ENCODE measurements at places on chromosomes 7 and 10.
A peak's percentile ranks its signal among the peaks of the same experiment; 100 is the strongest.

- no peak for DNase-seq
These were observed 825.3 kb upstream of the MBL2 start for GRCh38 chr10:53597835-53598251.

DNA sequence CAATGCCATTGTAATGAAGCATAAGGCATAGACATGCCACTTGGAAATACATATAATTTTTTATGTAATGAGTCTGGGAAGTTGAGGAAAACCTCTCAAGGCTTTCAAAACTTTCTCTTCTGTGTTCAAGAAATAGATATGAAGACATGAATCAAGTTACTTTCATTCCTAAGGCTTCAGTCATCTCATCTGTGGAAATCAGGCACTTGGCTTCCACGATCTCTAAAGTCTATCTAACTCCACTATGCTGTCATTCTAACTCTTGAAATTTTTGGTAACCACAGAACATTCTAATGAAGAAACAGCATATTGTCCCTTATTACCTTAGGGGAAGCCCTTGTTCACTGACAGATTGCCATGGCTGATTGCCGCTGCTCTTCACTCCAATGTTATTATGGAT, 242.6 kb downstream of the CNTNAP2 start:
- DNase-seq: no peak

DNA sequence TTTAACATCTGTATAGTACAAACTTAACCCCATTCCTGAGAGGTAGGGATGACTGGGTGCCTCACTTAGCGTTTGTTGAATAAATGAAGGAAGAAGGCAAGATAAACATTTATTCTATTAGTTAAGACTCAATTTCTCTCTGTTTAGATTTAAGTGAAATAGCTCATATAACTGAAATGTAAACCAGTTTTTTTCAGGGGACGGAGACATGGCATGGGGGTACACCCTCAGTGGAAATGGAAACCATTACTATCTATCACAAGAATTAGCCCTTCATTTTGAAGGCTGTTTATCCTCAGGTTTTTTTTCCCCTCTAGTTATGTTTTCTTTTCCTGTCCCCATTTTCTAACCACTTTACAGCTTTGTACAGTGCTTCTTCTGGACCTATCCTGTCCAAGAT, 35.6 kb upstream of the PDLIM1 start:
- DNase-seq: no peak

GRCh38 chr7:29243910-29244655, 49.5 kb downstream of the CHN2 start:
- no peak for DNase-seq

DNA sequence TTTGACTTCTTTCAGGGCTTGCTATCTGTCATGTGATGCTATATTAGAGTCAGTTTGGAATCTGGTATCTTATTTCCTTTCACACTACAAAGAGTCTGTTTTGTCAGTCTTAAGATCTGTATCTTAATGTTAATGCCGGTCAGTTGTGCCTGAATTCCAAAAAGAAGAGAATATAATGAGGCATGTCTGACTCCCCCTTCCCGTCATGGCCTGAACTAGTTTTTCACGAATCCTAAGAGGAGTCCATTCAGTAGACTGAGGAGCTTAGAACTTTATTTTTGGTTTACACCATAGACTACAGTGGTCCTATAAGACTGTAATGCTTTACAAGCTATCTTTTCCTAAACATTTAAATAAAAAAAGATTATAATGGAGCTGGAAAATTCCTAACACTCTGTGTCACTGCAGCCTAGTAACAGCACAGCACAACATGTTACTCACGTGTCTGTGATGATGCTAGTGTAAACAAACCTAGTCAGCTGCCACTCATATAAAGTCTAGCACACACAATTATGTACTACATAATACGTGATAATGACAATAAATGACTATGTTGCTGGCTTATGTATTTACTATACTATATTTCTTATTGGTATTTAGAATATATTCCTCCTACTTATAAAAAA, 50.6 kb downstream of the VPS41 start:
- DNase-seq: no peak

- no peak for DNase-seq
These were observed 265.2 kb downstream of the PHTF2 start for GRCh38 chr7:78063758-78064157.

GRCh38 chr10:34228066-34228465, 587.0 kb downstream of the PARD3 start:
- no peak for DNase-seq

DNA sequence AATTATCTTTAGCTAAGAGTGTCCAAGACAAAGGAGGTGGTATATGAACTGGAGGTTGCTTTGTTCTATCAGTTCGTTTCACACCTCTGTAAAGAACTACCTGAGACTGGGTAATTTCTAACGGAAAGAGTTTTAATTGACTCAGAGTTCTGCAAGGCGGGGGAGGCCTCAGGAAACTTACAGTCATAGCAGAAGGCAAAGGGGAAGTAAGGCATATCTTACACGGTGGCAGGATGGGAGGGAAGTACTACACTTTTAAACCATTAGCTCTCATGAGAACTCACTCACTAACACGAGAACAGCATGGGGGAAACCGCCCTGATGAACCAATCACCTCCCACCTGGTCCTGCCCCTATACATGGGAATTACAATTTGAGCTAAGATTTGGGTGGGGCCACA, 1202.3 kb upstream of the LRRTM3 start:
- DNase-seq: no peak

DNA sequence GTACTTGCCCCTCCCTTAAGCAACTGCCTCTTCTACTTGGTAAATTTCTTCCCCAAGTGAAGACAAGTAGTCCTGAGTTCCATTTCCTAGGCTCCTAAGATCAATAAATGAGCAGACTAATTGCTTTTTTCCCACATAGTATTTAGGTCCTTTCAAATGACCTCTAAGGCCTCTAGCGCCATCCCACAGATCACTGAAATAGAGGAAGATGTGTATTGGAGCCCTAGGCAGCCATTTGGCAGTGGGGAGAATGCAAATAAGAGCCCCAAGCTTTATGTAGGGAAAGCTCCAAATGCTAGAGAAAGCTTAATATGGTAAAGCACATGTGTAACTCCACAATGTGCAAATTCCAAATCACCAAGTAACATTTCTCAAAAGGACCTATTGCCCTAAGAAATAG, 316.5 kb upstream of the PHF14 start:
- no peak for DNase-seq

DNA sequence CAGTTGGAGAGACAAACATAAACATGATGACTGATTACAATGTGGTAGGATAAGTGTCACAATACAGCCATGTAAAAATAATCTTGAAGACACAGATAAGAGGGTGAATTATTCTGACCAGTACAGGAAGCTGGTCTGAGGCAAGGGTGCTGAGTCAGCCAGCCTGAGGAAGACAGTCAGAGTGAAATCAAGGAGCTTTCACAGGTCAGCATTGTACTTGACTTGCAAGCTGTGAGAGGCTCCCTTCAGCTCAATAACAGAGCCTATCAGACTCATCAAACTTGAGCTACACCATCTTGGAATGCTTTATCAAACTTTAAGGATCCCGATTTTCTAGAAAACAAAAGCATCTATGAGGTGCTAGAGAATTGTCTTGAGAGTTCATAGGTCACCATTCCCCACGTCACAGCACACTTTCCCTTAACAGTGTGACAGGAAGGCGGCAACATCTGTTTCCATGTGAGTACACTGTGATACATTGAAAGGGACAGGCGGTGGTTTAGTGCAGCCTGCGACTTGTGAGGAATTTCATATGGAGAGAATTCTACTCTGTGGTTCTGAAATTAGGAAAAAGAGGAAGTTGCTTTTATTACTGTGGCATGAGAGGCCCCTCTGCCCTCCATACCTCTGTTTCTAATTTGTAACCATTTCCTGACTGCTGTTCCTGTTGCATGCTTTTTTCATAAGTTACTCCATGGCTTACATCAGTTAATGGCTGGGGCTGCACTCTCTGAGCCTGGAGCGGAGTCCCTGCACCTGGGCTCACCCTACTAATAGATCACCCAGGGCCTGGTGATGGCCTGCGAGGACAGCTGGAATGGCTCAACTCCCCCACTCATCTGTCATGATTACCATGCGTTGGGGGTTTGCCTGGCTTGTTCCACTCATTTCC, 417.1 kb downstream of the SUGCT start:
- DNase-seq: peak; percentile 14

- DNase-seq: no peak
These were observed 130.9 kb downstream of the SLC16A9 start for GRCh38 chr10:59578741-59579140.

GRCh38 chr10:79003183-79004100, 65.3 kb upstream of the ZMIZ1 start:
- DNase-seq: no peak

GRCh38 chr10:27636816-27637215, 108.8 kb downstream of the MKX start:
- DNase-seq: no peak

DNA sequence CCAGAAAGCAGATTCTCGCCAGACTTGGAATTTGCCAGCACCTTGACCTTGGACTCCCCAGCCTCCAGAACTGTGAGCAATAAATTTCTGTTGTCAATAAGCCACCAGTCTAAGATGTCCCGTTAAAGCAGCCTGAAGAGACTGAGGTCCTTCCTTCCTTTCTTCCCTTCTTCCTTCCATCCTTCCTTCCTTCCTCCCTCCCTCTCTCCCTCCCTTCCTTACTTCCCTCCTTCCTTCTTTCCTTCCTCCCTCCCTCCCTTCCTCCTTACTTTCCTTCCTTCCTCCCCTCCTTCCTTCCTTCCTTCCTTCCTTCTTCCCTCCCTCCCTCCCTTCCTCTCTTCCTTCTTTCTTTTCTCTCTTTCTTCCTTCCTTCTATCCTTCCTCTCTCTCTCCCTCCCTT, 66.4 kb downstream of the NPTX2 start:
- no peak for DNase-seq

- DNase-seq: no peak
These were observed 729.3 kb upstream of the AUTS2 start for GRCh38 chr7:68868978-68869377.

- no peak for DNase-seq
These were observed 145.1 kb upstream of the PCBD1 start for GRCh38 chr10:71033396-71033980.

- no peak for DNase-seq
These were observed 134.3 kb downstream of the ZMYND11 start for GRCh38 chr10:269440-270074.

DNA sequence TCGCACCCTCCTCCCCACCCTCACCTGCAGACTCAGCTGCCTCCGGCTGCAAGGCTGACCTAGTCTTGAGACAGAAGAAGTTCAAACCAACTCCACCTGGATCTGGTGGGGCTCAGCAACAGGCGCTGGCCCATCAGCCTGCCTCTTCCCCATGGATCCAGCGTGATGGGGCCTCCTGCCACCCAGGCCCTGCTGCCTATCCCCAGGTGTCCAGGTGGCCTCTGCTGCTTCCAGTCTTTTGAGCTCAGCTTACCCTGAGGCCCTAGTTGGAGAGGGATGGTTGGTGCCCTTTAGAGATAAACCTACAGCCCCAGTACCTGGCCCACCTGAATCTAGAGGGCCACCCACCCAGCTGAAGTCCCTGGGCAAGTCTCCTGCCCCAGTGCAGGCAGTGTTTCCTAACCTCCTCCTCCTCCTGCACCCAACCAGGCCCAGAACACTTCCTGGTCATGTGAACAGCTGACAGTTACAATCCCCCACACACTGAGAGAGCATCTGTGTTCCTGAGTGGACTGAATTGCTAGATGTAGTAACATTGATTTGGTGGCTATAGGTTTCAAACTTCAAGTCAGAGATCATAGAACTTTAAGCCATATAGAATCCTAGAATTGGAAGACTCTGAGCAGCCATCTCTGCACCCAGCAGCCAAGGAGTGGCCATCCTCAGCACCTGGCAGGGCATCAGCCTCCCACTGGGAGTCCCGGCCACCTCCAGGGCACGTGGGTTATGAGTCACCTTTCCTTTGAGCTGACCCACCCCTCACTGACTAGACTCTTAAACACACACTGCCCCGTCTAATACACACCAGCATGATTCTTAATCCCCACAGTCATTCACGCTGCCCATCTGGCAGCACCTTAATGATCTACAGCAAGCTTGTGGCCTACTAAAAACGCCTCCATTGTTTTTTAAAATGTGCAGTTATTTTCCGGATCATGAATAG, 51.9 kb downstream of the ALOX5 start:
- no peak for DNase-seq

GRCh38 chr10:1461016-1461415, 276.3 kb downstream of the ADARB2 start:
- DNase-seq: no peak

- DNase-seq: no peak
These were observed 1.8 kb upstream of the VSIR start for GRCh38 chr10:71774916-71775702.

DNA sequence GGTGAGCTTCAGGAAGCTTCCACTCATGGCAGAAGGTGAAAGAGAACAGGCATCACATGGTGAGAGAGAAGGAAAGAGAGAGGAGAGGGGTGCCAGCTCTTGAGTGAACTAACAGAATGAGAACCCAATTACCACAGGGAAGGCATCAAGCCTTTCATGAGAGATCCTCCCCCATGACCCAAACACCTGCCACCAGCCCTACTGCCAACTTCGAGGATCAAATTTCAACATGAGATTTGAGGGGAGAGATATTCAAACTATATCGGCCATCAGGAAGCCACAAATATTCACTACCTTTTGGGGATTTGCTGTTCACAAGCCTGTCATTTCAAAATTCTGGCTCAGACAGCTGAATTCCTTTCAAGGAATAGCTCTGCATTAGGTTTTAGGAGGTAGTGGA, 39.9 kb upstream of the SMNDC1 start:
- DNase-seq: no peak

DNA sequence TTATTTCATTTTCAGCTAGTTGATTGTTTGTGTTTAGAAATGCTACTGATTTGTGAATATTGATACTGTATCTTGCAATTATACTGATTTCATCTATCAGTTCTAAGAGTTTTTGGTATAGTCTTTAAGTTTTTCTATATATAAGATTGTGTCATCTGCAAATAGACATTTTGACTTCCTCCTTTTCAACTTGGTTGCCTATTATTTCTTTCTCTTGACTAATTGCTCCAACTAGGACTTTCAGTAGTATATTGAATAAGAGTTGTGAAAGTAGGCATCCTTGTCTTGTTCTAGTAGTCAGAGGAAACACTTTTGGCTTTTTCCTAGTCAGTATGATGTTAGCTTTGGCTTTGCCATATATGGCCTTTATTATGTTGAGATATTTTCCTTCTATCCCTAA, 20.4 kb downstream of the PHTF2 start:
- no peak for DNase-seq

- DNase-seq: peak; percentile 36
These were observed 14.2 kb downstream of the MYL10 start for GRCh38 chr7:101614939-101615302.

GRCh38 chr10:107013258-107014006, 151.1 kb downstream of the SORCS1 start:
- DNase-seq: no peak

Measured in HTR-8/SVneo (cell line).